ENCODE measurements at places on chromosomes 4 and X. TPM values are rescaled to one million over a fixed set of nuclear protein-coding genes. Genes with fewer than 3 reads are reported as not detected.

GRCh38 chr4:85426366-85426765, 48.6 kb upstream of the ARHGAP24 start:
- no peak for DNase-seq

- no peak for DNase-seq
Observed at GRCh38 chr4:74235135-74235534, 73.1 kb upstream of the EPGN start.

The BMX gene
- 2.6 TPM for total RNA-seq

The ODAM gene
- total RNA-seq, result not detected

The AADAT gene
- total RNA-seq, result 8.1 TPM

DNA sequence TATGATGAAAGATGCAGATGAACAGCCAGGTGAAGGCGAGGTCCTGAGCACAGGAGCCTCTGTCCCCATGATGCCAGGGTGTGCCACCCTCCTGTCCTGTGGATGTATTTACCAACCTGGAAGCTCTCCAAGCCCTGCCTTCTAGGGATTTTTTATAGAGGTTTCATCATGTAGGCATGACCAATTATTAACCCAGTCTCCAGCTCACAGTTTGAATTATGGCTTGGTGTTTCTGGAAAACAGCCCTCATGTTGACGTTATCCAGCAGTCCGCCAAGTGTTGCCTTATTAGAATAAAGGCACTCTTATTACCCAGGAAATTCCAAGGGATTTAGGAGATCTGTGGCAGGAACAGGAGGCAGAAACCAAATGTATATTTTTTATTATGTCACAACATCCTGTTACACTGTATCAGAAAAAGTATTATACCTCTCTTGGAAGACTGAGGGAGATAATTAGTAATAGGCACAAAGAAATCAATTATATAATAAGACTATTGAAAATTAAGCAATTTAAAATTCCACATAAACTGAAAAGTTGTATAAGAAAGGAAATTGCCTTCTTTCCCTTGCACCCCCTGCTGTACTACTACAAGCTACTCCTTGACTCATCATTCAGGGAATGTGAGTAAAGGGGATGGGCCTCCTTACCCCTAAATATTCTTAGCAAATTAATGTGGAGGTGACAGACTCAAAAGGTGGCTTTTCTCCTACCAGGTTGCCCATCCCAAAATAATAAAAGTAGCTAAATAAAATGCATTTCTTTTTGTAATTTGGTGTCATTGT, 129.6 kb downstream of the ZNF330 start:
- DNase-seq, result no peak

The TMPRSS11A gene
- total RNA-seq, result 0.10 TPM

GRCh38 chrX:74324131-74324530, 20.2 kb downstream of the ZCCHC13 start:
- DNase-seq, result no peak
